ENCODE measurements at places on chromosomes 2 and 18. TPM values are rescaled to one million over a fixed set of nuclear protein-coding genes. Genes with fewer than 3 reads are reported as not detected.

The PECR gene
- polyA plus RNA-seq = 13.7 TPM

The FEV gene
- polyA plus RNA-seq = not detected

DNA sequence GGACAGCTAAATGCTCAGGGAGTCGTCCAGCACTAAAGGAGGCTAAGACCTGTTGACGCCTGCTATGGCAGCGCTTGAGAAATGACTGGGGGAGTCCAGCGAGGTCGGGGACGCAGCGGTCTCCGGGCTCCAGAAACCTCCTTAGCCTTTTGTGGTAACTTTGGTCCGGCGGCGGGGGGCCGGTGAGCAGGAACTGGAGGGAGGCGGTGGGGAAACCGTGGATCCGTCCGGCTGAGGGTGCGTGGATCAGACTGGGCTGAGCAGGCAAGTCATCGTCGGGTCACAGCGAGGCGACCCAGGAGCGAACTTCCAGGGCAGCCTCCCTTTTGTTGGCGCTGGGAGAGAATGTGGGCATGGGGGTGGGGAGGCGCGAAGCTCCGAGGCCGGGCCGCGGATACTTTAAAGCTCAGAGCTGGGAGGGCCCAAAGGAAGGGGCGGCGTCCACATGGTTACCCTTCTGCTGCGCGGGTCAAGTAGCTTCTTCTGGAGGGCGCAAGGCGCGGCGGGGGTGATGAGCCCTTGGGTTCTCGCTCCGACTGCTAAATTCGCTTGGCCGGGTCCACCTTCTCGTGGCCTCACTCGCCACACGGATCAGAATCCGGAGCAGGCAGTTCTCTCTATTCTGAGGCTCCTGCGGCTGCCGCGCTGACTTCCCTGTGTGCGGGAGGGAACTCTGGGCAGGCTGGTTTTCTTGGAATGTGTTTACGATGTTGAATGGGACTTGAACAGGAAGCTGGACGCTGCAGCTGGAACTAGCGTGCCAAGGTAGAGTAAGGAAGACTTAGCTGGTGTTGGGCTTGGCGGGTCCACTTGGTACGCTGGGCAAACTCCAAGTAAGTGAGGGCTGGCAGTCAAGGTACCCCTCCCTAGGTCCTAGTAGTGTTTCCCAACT is 920 bp downstream of the GULP1 start:
- peak; percentile 78 for DNase-seq

The CRYGD gene
- not detected for polyA plus RNA-seq

DNA sequence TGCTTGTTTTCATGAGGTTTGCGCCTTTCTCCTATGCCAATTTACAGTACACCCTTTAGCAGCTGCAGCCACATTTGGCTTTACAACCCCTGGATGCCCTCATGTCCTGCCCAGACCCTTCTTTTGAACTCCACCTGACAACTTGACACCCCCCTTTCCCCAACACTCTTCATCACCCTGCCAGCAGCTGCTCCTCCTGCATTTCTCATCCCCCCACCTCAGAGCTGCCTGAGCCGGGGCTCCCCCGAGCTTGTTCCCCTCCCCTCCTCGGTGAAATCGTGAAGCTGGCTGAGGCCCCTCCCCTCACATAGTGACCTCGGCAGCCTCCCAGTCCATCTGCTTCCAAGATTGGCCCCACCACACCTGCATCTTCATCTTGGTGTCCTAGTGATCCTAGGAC is 40.5 kb downstream of the LRRFIP1 start:
- DNase-seq = no peak

DNA sequence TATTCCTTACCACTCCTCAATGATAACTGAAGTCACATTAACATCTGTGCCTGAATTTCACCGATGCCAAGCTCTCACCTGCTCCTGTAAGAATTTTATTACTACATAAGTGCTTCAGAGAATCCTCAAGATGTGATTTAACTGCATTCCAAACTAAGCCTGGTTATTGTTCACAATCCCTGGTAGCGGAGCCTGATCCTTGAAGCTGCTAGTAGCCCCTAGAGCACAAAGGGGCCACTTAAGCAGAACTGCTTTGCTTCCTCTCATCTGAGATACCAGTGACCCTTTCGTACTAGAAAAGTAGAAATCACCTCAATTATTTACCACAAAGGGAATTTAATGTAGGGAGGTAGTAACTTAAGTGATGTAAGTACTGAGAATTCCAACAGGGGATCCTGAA is 529.6 kb downstream of the CPS1 start:
- no peak for DNase-seq

- no peak for DNase-seq
Measured at GRCh38 chr2:146624430-146625160, 1220.2 kb upstream of the ACVR2A start.

DNA sequence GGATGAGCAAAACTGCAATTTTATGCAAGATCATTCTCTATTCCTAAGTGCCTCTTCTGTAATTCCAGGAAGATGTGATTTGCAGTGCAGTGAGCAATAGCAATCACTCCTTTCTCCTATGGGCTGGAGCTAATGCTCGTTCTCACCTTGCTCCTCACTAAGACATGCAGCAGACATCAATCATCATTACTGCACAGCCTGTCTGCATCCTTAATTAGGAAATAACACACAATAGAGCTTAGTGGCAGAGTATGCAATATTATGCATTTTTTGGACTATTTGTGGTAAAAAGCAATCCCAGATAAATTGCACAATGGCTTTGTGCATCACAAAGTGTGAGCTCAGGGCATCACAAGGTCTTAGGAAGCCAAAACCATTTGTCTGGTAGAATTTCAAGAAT is 32.6 kb upstream of the RAPH1 start:
- DNase-seq = no peak

DNA sequence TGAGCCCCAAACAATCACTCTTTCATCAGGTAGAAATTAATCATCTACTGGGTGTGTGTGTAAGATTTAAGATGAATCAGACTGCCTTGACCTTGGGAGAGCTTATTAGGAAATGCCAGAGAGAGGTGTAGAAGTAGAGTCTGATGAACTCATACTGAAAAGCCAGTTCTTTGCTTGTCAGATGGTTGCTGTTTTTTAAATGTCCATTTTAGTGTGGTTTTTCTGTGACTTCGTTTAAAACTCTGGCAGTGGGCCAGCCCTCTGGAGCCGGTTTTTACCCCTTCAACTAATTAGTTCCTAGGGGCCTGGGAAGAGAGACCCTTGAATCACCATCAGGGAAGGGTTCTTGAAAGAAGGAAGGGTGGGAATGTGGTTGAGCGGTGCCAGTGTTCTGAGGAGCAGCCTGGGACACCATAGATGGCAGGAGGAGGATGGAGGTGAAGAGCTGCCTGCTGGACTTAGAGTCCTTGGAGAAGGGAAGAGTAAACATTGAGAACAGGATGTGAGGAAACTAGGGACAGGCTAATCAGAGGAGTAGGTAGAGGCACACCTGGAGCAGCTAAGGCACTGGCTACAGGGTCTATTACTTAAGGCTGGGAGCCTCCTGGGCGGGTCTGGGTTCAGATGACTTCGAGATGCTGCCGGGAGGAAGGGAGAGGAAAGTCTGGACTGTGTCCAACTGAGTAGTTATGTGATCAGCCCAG is 66.1 kb downstream of the LRRFIP1 start:
- peak; percentile 88 for DNase-seq

DNA sequence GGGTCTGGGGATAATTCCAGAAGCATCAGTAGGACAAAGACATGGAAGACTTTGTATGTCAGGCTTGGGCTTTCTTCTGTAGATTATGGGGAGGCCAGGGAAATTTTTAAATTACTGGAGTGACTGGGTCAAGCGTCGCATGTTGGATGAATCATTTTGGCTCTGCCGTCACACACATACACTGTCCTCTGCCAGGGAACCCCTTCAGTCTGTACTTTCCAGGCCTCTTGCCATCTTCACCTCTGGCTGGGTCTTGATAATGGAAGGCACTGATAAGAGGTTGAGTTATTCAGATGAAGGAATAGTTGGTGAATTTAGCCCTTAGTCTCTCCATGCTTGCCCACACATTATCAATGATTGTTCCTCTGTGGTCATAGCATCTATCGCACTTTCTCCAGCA is 895.1 kb upstream of the CELF4 start:
- no peak for DNase-seq

GRCh38 chr18:10908760-10909159 is 240.6 kb downstream of the PIEZO2 start:
- no peak for DNase-seq

DNA sequence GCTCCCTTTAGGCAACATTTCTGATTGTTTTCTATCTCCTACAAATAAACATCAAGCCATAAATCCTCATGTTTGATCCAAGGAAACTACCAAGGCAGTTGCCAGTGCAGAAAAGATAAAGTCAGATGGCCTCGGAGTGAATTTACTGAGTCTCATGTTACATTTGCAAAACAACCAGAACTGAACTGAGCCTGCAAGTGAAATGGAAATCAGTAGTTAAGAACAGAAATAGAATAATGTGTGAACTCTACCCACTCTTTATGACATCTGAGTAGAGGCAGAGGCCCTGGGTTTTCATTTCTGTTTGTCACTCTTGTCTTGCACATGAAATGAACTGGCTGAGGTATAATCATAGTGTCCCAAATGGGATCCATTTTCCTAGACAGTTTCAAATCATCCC is 20.4 kb upstream of the DAPL1 start:
- DNase-seq = no peak

DNA sequence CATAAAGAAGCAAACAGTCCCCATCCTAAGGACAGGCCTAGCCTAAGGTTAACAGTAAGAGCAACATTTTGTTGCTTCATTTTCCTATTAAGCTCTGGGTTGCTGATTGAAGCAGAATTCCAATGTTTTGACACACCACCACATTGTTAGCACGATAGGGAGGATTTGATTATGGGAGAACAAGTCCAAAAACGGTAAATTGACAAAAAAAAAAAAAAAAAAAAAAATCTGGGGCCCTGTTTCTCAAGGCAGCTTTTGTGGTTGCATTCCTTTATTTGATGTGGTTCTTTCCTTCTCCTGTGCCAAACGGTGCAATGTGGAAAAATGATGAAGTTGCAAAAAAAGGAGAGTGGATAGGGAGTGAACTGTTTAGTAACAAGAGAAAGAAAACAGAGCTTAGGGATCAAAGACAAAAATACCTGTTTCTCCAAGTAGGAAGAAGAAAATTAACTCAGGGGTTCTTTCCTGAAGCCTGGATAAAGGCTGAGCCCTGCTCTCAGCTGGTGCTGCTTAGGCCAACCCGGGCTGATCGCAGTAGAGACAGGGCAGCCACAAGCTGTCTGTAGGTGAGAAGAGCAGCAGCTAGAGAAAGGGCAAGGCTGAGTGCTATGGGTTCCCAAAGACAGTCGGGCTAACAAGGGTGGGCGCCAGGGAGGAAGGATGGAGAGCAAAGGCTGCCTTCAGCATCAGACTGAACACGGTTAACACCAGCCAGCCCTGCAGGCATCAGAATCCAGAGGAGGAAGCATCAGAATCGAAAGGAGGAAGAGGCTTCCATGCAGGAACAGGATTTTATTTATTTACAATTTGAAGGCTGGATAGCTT is 167.8 kb upstream of the FOSL2 start:
- DNase-seq = peak; percentile 67

The DNMT3A gene
- 1.7 TPM for polyA plus RNA-seq

GRCh38 chr2:23571527-23572282 is 186.7 kb downstream of the KLHL29 start:
- DNase-seq = no peak

GRCh38 chr18:58320907-58321561 is 277.0 kb downstream of the NEDD4L start:
- DNase-seq = no peak

The GLS gene
- polyA plus RNA-seq = 35.5 TPM
